ENCODE measurements at places on chromosomes 7 and 10.

GRCh38 chr7:1993031-1993695 lies 239.6 kb downstream of the MAD1L1 start:
- no peak for DNase-seq

- no peak for DNase-seq
Observed at GRCh38 chr7:3259711-3260400, 41.2 kb upstream of the SDK1 start.

- DNase-seq, result no peak
Observed at GRCh38 chr10:114482480-114483304, 78.4 kb upstream of the AFAP1L2 start.

GRCh38 chr7:44587843-44588711 lies 6.0 kb upstream of the TMED4 start:
- no peak for DNase-seq

GRCh38 chr10:43267811-43268210 lies 946 bp upstream of the RASGEF1A start:
- DNase-seq, result no peak

DNA sequence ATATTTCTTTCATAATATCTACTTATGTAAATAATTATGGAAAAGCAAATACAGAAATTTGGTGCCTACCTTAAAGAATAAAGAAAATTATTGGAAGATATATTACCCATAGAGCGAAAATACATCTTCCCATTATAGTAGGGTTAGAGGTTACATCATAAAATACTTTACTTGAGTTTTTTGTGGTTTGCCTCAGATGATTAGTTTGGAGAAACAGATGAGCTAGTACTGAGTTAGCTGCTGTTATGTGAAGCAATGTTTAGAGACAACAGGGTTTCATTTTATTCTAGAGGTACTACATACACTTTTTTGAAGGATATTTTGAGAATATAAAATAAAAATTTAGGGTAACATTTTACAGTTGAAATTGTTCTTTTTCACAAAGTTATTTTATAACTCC lies 2.9 kb upstream of the MLLT10 start:
- no peak for DNase-seq

DNA sequence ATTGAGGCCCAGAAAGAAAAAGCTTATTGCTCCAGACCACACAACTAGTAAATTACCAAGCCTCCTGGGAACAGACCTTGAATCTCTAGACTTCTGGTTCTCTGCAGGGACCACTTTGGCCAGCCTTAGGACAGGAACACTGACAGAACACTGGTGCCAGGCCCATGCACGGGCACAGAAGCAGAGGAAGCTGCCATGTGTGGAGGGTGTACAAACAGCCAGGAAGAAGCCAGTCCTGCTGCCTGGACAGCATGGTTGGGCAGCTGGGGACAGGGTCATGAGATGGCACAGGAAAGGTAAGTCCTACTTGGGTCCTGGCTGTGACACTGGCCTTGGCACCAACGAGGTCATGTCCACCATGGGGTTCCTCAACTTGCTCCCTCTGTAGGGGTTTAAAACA lies 19.2 kb downstream of the MMRN2 start:
- DNase-seq, result no peak
